ENCODE measurements at places on chromosomes 7 and 10. TPM values are rescaled to one million over a fixed set of nuclear protein-coding genes. Genes with fewer than 3 reads are reported as not detected.

DNA sequence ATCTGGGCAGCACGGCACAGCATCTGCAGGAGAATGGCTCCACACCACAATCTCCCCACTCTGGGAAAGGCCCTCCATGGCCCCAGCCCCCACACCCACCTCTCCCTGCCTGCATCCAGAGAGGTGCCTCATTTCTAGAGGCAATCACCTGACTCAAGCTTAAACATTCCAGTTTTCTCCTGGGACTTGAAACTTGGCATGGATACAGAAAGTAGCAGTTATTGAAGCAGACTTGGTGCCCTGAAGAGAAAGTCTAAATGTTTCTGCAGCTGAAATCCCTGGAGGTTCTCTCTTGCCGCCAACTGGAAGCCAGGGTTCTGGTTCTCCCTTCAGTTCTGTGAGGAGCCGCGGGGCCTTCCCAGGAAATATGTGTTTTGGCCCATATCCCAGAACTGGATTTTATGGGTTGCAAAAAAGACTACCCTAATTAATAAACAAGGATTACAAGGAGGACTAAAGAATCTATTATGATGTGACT, 122.8 kb downstream of the SKIDA1 start:
- H3K27me3 ChIP-seq = no peaks in the 10 kb centered on the region
- peak; percentile 48 for DNase-seq
- no peak overlapping the region for H3K27ac ChIP-seq
- no peak overlapping the region for H3K4me3 ChIP-seq
- no peaks in the 10 kb centered on the region for H3K36me3 ChIP-seq

DNA sequence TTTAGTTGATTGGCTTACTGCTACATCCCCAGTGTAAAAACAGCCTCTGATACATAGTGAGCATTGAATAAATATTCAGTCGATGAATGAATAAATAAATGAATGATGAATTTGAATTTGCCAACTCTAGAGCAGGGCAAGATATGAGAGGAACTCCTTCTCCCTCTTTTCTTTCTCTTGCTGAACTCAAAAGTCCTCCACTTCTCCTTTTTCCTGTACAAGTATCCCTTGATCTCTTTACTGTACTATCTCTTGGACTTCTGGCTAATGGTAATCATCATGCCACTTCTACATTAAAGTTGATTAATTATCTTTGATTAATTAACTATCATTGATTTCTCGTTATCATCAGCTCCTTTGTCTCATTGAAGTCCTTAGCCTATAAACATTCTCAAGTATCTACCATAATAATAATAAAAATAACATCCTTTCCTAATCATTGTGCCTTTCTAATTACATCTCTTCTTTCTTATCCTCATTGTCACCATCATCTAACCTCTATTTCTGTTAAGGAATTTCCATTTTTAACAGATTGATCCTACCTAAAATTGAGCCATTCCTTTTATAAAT, 10.6 kb downstream of the CPED1 start:
- H3K36me3 ChIP-seq = no peaks in the 10 kb centered on the region
- DNase-seq = no peak
- H3K4me3 ChIP-seq = no peak overlapping the region
- H3K27ac ChIP-seq = peak overlapping the region; percentile 57

- DNase-seq = peak; percentile 68
- H3K27me3 ChIP-seq = no peaks in the 10 kb centered on the region
- peaks cover 8% of the 10 kb centered on the region for H3K4me1 ChIP-seq
- H3K4me3 ChIP-seq = no peak overlapping the region
- no peak overlapping the region for H3K27ac ChIP-seq
Observed at GRCh38 chr7:112162142-112162766, 43.9 kb downstream of the DOCK4 start.

- no peak overlapping the region for H3K27ac ChIP-seq
- DNase-seq = no peak
- H3K4me1 ChIP-seq = no peaks in the 10 kb centered on the region
- no peak overlapping the region for H3K4me3 ChIP-seq
- no peaks in the 10 kb centered on the region for H3K27me3 ChIP-seq
Observed at GRCh38 chr10:117945651-117946050, 101.1 kb downstream of the RAB11FIP2 start.

- H3K27me3 ChIP-seq = peaks cover 9% of the 10 kb centered on the region
- H3K27ac ChIP-seq = no peak overlapping the region
- no peaks in the 10 kb centered on the region for H3K4me1 ChIP-seq
- no peaks in the 10 kb centered on the region for H3K36me3 ChIP-seq
- no peak overlapping the region for H3K4me3 ChIP-seq
Observed at GRCh38 chr7:127245607-127246006, 7.1 kb downstream of the GRM8 start.

- no peak overlapping the region for H3K4me3 ChIP-seq
- no peak for DNase-seq
- H3K27me3 ChIP-seq = no peaks in the 10 kb centered on the region
- H3K4me1 ChIP-seq = no peaks in the 10 kb centered on the region
- no peak overlapping the region for H3K27ac ChIP-seq
Observed at GRCh38 chr7:150648353-150649079, 16.3 kb upstream of the GIMAP6 start.

DNA sequence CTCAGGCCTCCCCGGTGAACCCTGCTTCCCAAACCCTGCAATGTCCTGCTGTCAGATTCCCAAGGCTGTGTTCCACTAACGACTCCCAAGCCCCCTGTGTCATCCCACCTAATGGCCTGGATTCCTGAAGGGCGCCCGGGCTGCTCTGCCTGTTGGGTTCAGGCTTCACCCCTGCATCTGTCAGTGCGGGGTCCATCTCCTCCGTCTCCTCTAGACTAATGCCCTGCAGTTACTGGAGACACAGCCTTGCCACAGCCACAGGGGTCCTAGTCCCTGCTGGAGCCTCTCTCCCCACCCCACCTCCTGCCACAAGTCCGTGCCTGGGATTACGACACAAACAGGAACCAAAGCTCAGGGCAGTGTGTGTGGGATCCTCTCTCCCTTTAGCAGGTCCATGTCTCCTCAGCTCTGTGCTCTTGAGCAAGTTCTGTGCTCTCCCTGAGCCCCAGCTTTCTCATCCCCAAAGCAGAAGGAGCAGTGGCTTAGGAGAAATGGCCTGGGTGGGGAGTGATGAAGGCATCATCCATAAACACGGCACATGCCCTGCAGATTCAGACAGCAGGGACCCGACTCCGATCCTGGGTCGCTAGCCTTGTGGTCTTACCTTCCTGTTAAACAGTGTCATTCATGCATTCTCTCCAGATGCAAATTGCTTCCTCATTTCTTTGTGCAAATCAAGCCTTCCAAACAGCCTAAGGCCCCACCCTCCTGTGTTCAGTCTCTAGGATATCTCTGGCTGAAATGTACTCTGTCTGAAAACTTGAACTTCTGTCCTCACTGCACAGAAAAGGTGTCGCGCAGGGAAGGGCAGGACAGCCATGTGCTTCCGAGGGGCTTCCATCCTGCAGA, 8.2 kb upstream of the RBP3 start:
- H3K4me1 ChIP-seq = no peaks in the 10 kb centered on the region
- no peak overlapping the region for H3K4me3 ChIP-seq
- no peaks in the 10 kb centered on the region for H3K36me3 ChIP-seq

SEMA3A gene
- 60.8 TPM for total RNA-seq

GLRX3 gene
- total RNA-seq = 51.7 TPM

DHX32 gene
- total RNA-seq = 36.0 TPM
